ENCODE measurements at places on chromosomes 4 and X.

GRCh38 chr4:111689214-111689613 is 456.0 kb upstream of the FAM241A start:
- DNase-seq, result no peak

- no peak for DNase-seq
Measured at GRCh38 chr4:13920111-13920875, 292.8 kb upstream of the BOD1L1 start.

DNA sequence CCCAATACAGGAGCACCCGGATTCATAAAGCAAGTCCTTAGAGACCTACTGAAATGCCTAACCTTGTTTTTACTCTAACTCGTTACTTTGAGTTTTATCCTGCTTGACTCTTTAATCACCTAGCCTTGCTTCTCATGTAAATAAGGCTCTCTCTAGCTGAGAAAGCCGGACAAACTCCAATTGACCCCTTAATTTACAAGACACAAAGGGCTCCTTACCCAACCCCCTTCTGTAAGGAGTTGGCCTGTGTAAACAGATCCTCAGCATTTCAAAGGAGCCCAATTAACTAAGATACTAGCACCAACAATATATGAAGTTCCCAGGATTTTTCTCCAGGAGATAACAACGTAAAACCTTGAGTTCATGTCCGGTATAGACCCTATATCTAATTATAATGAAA is 61.7 kb downstream of the CT47B1 start:
- DNase-seq, result no peak

DNA sequence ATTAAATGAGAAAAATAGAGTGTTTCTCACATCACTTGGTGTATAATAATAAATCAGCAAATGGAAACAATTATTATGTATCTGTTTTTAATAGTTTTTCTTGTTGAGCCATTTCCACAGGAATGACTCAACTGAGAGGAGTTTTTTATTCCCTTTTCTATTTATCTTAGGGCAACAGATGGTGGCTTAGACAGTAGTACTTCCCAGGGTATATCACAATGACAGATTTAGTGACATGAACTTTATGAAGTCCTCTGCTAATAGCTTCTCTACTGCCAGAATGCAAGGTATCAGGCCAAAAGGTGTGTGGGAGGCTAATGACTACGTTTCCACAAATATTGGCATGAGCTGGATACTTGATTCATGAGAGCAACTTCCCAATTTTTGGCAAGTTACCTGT is 126.7 kb downstream of the HTR2C start:
- no peak for DNase-seq

DNA sequence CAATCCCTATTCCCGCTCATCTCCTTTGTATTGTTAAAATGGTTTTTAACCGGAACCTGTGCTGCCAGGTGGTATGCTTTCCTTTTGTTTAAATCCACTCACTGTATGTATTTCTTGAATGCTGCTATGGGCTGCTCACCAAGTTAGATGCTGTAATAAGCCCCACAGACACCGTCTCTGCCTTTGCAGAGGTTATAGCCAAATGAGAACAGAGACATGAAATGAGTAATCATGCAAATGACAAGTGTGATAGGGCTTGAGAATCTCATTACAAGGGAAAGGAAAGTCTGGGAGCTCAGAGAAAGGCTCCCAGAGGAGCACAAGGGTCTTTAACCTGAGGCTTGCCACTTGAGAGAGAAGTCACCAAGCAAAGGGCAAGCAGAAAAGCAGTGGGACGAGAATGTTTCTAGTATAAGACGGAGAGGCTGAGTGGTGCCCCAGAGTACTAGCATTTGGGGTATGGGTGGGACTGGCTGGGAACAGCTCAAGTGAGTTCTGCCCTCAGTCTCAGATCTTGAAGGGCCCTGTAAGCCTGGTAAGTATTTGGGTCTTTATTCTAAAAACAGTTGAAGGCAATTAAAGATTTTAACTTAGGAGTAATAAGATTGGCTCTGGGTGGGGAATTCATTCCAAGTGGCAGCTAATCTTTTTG is 110.8 kb upstream of the H2AZ1 start:
- DNase-seq, result no peak

DNA sequence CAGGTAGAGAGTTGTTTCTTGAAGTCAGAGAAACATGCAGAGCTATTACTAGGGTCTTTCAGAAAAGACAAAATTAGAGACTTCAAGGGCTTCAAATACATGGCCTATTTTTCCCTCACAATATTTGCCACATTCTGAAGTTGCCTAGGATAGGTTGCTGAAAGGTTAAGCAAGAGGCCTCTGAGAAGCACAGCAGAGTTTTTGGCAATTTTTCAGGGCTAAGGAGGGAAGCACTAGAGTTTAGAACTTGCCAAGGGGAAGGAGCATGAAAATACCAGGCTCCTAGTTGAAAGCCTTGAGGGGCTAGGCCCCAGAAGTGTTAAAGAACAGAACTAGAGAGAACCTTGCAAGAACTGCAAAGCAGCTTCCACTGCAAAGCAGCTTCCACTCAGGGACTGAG is 86.4 kb downstream of the ANAPC10 start:
- no peak for DNase-seq

DNA sequence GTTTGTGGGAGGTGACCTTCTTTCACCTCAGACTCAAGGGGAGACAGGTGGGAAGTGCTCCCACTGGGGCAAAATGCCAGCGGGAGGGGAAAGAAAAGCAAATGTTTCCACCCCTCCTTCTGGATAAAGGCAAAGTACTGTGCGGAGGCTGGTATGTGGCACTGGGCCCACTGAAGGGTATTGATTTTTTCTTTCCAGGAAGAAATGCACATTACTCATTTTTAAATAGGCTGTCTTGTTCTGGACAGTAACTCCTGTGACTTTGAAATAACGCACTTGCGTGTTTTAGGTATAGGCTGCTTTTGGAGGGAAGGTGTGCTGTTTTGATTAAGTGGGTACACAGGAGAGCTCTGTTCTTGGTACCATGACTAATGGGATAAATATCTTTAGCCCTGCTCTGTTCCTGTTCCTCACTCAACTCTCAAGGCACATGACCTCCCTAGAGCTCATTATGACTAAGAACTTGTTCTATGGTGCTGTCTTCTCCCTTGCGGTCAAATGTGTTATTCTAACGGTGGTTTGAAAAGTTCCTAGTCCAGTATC is 40.7 kb upstream of the MBTPS2 start:
- no peak for DNase-seq

DNA sequence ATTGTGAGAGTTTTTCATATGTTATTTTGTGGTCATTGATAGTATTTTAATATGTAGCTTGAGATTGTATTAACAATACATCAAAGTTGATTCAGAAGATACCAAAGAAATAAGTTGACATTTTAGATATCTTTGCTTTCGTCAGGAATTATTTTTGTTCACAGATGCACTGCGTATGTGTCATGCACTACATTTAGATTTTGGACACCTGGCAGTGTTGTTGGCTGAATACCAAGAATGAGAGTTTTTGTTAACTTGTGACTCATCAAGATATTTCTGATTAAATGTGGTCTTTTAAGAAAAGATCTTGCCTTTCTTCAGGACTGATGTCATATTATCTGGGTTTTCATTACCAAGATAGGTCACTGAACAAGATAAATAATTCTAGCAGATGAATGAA is 633.4 kb downstream of the CENPC start:
- no peak for DNase-seq

DNA sequence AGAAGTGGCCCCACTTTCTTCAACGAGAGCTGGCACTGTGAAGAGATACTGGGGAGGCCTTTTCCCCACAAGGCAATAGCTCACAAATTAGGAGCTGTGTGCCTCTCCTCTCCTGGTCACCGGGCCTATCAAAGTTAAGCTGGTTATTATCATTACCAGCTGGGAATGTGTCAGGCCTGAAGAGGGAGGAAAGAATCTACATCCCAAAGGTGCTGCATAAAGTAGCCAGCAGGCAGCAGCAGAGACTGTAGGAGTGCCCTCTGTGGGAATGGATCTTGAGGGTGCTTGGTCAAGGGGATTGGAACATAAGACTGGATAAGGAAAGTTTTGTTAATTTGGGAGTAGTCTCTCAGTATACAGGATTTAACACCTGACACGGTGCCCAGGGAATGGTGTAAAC is 9.1 kb upstream of the TMPRSS11D start:
- no peak for DNase-seq

- no peak for DNase-seq
Measured at GRCh38 chr4:138494931-138495330, 252.8 kb upstream of the SLC7A11 start.

- no peak for DNase-seq
Measured at GRCh38 chr4:76758290-76758882, 139.6 kb downstream of the SOWAHB start.

All from CD4-positive, alpha-beta T cell treated with Interleukin-1 beta for 1 hour (primary cell).